Effector memory CD8-positive, alpha-beta T cell (primary cell): ENCODE measurements at places on chromosomes 1 and 21.
A peak's percentile ranks its signal among the peaks of the same experiment; 100 is the strongest.

GRCh38 chr1:64983110-64983509 is 16.8 kb upstream of the JAK1 start:
- DNase-seq = no peak

- no peak for DNase-seq
Measured at GRCh38 chr1:220682901-220683576, 7.1 kb upstream of the C1orf115 start.

- DNase-seq = no peak
Measured at GRCh38 chr1:33329600-33330305, 8.9 kb upstream of the A3GALT2 start.

- DNase-seq = no peak
Measured at GRCh38 chr1:11521582-11522399, 42.8 kb downstream of the DISP3 start.

- DNase-seq = no peak
Measured at GRCh38 chr1:229169399-229169798, 101.5 kb upstream of the RAB4A start.

DNA sequence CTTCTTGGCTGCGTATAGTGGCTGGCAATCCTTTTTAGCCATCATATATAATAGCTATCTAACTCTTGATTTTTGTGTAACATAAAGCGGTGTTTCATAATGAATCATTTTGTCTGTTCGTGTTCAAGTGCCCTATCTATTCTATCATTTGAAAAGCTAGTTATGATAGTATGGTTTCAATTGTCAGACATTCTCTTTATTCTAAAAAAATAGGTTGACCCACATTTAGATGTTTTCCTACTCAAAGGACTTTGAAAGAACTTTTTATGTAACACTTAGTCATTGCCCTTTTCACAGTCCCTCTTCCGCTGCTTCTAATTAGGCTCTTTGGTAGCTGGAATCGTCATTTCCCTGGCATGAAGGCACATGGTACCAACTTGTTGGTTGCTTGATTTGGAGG is 272.2 kb upstream of the B3GALT2 start:
- DNase-seq = no peak

DNA sequence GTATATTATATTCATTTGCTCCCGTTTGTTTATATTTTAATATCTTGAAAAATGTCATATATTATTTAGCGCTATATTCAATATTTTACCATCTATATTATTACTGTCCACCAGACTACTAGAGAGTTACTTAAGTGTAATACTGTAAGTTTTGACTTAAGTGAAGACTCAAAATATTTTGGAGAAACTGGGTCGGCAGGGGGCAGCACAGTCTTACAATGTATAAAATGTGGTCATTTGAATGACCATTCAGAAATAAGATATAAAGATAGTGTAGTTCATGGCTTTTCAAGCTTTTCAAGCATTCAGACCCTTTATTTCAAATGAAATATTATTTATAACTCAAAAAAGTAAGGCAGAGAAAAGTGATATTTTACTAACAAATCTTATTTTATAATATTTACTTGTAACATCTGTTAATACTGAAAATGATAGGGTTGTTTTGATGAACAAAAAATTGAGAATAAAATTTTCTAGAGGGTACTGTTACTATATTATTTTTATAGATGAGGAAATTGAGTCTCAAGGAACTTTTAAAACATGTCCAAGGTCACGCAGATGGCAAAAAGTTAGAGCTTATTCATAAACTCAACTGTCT is 89.0 kb upstream of the SERTAD4 start:
- DNase-seq = peak; percentile 8

GRCh38 chr1:209150114-209150513 is 433.4 kb upstream of the CAMK1G start:
- no peak for DNase-seq

GRCh38 chr1:6869545-6869944 is 84.3 kb downstream of the CAMTA1 start:
- no peak for DNase-seq

GRCh38 chr1:67773462-67773861 is 59.8 kb downstream of the GNG12 start:
- no peak for DNase-seq

- no peak for DNase-seq
Measured at GRCh38 chr1:152505083-152505482, 5.5 kb upstream of the LCE5A start.

GRCh38 chr1:226220473-226221189 is 2.8 kb upstream of the MIXL1 start:
- DNase-seq = no peak

- no peak for DNase-seq
Measured at GRCh38 chr1:226428791-226429461, 21.0 kb upstream of the PARP1 start.

- DNase-seq = no peak
Measured at GRCh38 chr21:31753949-31754707, 22.2 kb upstream of the SCAF4 start.

- DNase-seq = no peak
Measured at GRCh38 chr1:84350104-84350503, 48.2 kb upstream of the DNASE2B start.

GRCh38 chr1:65054481-65054880 is 88.1 kb upstream of the JAK1 start:
- no peak for DNase-seq

GRCh38 chr1:6294890-6295556 is 34.1 kb upstream of the GPR153 start:
- DNase-seq = no peak

GRCh38 chr1:13730291-13730690 is 30.3 kb downstream of the PRDM2 start:
- no peak for DNase-seq

- no peak for DNase-seq
Measured at GRCh38 chr1:158810311-158810710, 20.8 kb upstream of the MNDA start.

GRCh38 chr1:167328306-167328815 is 107.7 kb downstream of the POU2F1 start:
- no peak for DNase-seq

- no peak for DNase-seq
Measured at GRCh38 chr1:93518516-93518915, 70.6 kb downstream of the FNBP1L start.

- no peak for DNase-seq
Measured at GRCh38 chr21:45410865-45411809, 6.2 kb downstream of the COL18A1 start.

DNA sequence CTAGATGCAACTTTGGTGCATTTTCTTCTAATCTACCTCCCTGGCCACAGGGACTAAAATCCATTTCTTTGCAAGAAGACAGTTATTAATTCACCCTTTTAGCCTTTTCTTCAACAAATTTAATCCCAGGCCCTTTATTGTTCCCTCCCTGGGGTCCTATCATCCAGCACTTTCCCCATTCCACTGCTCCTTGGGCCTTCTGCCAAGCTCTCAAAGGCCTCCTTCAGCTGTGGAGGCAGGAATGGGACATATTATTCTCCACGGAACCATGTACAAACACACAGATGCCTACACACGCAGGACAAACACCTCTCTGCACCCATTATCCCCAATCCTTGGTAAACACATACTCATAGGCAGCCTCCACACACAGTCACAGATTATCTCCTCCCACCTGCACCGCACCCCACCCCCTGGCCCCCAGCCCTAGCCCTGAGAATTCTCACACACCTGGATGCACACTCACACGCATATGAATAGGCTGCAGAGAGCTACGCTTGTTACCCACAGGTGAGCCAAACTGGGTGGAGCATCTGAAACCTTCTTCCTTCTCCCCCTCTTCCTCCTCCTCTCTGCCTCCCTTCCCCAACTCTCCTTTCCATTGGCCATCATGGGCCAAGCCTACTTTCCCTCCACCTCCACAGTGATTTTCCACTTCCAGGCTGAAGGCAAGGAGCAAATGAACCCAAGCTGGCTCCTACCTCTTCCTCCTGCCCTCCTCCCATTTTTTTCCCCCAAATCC is 11.7 kb downstream of the TAGLN2 start:
- no peak for DNase-seq

DNA sequence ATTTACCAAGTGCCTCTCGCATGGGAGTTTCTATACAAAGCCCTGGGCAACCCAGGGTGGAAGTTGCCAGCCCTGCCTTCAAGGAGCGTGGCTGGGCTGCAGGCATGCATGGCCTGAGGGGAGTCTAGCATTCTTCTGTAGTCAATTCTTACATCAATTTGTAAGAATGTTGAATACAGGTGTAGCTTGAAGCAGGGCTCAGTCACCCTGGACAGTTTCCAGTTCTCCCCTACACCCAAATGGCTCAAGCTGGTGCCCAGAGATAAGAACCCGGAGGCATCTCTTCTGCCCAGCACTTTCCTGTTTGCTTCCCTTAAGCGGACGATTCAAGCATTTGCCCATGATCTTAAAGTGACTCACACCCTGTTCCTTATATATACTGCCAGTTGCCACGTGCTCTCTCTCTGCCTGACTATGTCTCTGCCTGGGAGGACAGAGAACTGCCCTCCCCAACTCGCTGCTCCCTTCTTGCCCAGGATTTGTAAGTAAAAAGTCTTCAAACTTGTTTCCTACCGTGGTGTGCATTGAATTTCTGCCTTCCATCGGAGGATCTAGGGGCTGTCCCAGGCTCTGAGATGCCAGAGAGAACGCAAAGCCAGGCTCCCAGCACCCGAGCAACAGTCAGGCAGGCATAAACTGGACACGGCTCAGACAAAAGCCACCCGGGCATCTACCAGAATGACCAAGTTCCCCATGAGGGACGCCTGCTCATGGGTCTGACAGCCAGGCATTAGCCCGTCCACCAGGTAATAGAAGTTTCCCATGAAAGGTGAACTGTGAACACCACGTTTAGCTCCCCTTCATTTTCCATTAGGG is 50.9 kb upstream of the AJAP1 start:
- no peak for DNase-seq

- DNase-seq = no peak
Measured at GRCh38 chr1:54310439-54311328, 95.5 kb downstream of the SSBP3 start.

GRCh38 chr1:151043163-151043562 is 4.4 kb upstream of the C1orf56 start:
- DNase-seq = no peak

GRCh38 chr1:54796902-54797301 is 4.2 kb downstream of the TTC22 start:
- no peak for DNase-seq

DNA sequence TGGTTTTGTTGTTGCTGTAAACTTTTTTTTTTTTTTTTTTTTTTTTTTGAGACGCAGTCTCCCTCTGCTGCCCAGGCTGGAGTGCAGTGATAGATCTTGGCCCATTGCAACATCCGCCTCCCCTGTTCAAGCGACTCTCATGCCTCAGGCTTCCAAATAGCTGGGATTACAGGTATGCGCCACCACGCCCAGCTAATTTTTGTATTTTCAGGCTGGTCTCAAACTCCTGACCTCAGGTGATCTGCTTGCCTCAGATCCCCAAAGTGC is 78.9 kb upstream of the SLC45A1 start:
- no peak for DNase-seq

GRCh38 chr1:230977761-230978490 is 735 bp downstream of the TTC13 start:
- peak; percentile 15 for DNase-seq

- DNase-seq = no peak
Measured at GRCh38 chr21:38396325-38396724, 102.0 kb downstream of the ERG start.

DNA sequence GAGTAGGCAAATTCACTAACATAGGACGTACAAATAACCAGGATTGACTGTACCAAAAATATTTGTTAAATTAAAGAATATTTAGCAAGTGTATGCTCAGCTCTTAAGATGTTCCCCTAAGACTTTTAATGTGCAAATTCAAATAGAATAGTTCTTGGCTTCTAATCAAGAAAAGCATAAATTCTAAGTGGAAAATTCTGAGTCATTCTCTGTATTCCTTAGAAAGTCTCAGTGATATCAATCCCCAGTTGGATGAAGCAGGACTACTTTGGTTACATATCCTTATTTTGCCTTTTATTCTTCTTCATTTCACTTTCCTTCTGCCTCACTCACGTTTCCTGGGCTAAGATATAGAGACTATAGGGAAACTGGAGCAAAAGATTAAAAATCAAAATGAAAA is 130.2 kb downstream of the IFI44 start:
- DNase-seq = no peak

DNA sequence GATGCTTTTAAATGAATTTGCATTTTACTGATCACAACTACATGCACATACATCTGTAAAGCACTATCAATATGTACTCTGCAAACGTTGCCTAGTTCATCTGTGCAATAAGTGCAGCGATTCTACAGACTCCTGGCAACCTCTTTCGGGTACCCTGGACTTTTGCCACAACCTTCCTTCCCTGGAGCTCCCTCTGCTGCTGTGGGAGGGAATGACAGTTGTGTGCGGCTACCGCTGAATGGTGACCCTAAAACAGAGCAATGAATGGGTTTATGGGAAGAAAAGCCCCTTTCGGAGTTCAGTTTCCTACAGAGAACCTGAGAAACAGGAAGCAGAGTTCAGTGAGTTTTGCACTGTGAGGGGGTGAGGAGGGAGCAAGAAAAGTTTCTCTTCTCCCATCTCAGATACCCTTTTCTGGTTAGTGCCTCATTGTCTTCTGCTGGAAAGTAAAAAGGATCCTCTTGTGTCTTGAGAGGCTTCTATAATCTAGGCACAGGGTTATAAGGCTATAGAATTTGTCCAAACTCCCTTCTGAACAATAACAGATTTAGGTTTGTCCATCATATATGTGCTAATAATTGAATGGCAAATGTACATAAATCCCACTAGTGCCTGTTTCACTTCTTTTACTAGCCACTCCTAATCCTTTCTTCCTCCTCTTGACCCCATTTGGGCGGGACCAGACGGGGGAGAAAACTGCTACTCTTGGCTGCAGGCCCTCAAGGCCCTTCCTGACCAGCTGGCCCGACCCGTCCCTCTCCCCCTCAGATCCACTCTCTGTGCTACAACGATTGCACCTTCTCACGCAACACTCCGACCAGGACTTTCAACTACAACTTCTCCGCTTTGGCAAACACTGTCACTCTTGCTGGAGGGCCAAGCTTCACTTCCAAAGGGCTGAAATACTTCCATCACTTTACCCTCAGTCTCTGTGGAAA is 19.8 kb upstream of the SARS1 start:
- DNase-seq = peak; percentile 51

GRCh38 chr1:94886361-94886760 is 40.5 kb downstream of the CNN3 start:
- DNase-seq = no peak

DNA sequence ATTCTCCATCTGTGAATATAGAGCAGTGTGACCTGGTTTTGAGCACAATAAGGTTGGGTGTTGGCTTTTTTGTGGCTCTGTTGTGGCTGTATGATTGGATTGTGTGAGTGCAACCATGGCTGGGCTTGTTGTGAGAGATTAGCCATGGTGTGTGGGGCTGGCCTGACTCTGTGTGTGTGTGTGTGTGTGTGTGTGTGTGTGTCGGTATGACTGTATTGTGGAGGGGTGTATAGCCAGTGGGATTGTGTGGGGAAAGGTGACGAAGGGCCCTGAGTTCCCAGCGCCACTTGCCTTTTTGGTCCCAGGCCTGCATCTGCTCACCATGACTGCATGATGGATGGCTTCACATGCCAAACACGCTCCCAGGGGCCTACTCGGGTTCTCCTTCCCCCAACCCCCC is 5.9 kb upstream of the SLC6A9 start:
- DNase-seq = no peak

- DNase-seq = no peak
Measured at GRCh38 chr1:201317551-201317950, 34.2 kb downstream of the PKP1 start.

- DNase-seq = no peak
Measured at GRCh38 chr1:175797576-175797975, 54.2 kb upstream of the TNR start.

GRCh38 chr1:81406292-81406999 is 394.3 kb upstream of the ADGRL2 start:
- no peak for DNase-seq

- DNase-seq = no peak
Measured at GRCh38 chr1:89502042-89502441, 22.6 kb upstream of the LRRC8B start.
